ENCODE measurements at places on chromosomes 7 and 10.

DNA sequence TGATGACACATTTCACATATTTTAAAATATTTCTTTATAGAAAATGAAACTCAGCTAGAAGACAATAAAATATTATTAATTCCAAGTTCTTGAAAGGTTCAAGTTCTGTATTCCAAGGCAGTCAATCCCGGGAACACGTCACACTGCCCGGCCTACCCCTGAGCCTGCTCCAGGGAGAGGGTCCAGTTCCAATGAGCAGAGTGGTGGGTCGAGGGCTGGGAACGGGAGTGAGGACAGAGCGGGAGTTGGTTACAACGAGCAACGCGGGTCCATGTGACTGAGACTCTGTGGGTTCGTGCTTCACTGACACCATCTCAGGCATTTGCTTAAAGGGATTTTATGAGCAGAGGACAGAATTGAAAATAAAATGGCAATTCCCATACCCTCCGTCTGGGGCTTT, 209.4 kb downstream of the TCERG1L start:
- DNase-seq = no peak

DNA sequence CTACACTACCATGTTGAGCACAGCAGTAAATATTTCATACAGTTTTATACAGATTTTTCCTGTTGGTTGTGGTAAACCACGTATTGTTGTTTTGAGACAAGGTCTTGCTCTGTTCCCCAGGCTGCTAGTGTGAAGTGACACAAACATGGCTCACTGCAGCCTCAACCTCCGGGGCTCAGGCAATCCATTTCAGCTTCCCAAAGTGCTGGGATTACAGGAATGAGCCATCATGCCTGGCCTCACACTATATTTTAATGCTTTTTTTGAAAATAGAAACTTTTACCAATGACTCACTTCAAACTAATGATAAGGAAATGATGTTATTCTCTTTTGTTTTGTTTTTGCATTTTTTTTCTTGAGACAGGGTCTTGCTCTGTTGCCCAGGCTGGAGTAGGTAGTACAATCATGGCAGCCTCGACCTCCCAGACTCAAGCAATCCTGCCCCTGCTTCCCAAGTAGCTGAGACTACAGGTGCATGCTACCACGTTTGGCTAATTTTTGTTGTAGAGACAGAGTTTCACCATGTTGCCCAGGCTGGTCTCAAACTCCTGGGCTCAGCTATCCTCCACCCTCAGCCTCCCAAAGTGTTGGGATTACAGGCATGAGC, 210.6 kb downstream of the TPST1 start:
- peak; percentile 45 for DNase-seq

DNA sequence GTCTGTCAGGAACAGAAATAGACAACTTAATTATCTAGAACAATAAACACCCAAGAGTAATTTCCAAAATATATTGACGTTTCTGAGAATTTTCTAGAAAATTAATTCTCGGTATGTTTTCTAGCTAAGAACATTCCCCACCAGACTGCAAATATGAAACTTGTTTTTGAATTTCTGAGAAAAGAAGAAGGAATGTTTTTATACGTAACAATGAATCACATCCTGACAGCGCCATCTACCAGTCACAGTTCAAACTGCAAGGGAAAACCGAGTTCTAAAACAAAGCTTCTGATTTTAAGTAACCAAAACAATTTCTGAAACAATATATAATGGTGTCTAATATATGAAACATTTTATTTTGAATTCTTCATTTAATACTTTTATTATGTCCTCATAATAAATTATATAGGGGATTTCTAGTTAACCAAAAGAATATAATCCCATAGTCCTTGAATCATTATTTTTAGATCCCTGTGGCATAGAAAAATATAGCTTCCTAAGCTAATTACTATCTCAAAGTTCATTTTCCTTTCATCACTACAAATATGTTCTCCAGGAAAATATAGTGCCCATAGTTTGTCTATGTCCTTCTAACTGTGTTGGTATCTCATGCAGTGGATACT, 34.5 kb upstream of the MEOX2 start:
- DNase-seq = peak; percentile 47

- peak; percentile 97 for DNase-seq
Measured at GRCh38 chr7:1532456-1533254, 2.2 kb downstream of the MAFK start.

GRCh38 chr10:118958984-118959925, 70.3 kb upstream of the NANOS1 start:
- peak; percentile 70 for DNase-seq

DNA sequence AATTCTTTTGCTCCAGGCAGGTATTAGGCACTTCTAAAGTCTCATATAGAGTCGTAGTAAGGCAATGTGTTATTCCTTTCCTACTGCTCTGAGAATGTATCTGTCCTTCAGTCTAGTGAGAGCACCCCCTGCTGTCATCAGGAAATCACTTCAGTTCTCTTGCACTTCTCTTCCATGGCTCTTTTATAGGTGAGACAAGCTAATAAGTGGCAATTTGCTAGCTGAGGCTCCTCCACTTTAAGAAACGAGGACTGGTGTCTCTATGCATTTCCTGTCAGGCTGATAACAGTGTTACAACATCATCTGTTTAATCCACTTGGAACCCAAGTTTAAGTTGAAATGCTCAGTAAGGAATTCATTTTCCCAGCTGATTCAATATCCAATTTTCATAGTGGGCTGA, 350.6 kb downstream of the TFEC start:
- DNase-seq = peak; percentile 70

DNA sequence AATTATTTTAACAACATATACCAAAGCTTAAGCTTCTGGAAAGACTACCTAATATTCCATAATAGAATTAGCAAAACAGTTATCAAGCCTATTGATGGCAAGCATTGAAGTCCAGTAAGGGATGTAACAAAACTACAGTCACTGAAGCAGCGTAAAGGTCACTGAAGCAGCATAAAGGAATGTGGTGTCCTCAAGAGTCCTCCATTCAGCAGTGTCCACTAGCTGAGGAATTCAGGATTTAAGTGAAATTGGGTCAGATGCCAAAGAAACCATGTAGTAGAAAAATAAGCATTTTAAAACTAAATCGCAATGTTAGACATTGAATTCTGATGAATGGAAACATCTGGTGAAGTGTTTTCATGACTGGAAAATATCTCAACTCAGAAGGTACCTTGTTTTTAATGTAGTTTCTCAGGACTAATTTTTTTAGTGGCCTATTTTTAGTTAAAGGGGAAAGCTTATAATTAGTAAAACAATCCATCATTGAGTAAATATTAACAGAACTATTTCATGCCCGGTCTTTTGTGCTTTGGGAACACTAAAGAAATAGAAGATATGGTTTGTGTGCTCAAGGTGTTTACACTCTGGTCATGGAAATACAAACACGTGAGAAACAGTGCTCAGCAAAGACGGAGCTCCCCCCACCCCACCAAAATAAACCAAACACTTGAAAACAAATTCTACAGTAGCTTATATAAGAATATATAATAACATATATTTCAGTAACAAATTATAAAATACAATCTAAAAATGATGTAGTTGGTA, 121.4 kb downstream of the CDK14 start:
- DNase-seq = peak; percentile 55

GRCh38 chr10:70481105-70481504, 2.5 kb downstream of the PALD1 start:
- DNase-seq = no peak

GRCh38 chr7:51242007-51242691, 74.5 kb downstream of the COBL start:
- no peak for DNase-seq

DNA sequence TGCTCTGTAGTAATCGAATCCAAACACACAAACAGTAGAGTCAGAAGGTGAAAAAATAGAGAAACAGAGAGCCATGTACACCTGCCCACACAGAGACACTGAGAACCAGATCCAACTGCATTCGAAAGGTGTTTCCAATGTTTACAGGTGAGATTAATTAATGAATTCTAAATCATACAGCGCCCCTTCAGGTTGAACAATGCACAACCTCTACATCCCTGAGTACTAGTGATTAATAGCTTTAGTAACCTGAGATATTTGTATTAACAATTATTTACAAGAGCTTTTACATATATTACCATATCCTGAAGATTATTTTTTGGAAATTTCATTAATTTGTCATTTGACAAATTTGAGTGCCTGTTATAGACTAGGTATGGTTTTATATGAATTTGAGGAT, 7.6 kb upstream of the MRC1 start:
- no peak for DNase-seq

DNA sequence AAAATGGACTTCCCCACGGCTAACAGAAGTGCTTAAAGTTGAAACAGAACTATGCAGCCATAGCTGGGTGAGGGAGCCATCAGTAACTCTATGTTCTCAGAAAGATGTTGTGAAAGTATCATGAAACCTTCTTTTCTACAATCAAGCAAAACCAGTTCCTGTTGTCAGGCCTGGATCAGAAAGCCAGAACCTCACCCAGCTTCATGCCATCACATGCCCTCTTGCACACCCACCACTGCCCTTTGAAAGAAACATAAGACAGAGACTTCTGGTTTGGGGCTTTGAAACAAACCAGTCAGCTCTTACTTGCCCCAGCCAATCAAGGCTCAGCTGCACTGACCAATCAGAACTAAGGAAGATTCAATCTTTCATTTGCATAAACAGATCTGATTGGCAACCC, 230.8 kb upstream of the FERD3L start:
- no peak for DNase-seq

- peak; percentile 13 for DNase-seq
Measured at GRCh38 chr10:132577350-132578003, 39.9 kb downstream of the INPP5A start.

GRCh38 chr10:5871596-5871995, 18.1 kb downstream of the ANKRD16 start:
- DNase-seq = no peak

DNA sequence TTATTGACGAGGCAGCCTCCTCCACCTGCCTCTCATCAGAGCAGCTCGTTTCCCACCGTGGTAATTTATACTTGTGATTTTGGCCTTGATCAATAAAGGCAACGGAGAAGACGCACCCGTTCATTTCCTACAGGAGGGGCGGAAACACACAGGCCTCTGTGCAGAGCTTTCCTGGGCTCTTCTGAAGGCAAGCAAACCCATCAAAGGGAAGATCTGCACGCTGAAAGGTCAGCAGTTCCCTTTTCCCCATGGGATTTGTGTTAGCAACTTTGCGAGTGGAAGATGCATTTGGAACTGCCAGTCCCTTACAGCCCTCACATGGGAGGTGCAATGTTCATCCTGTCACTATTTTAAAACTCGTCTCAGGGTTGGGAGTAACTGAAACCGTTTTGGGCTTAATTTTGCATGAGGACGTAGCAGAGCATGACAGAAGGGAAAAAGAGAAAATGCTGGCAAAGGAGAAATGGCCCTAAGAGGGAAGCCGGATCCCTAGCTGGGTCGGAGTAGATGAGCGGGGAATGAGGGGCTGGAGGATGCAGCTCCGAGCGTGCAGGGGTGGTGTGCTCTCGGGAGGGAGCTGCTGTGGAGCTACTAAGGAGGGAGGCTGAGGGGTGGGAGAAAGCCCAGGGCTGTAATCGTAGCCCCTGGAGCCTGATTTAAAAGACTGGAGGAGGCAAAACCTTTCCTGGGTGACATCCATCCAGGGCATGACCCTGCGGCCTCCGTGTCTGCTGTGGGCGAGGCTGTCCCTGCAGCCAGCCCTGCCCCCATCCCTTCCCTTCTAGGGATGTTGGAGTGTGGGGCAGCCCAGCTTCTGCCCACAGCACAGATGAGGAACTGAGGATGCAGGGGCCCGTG, 111.1 kb upstream of the FAM20C start:
- no peak for DNase-seq

- peak; percentile 69 for DNase-seq
Measured at GRCh38 chr10:48603421-48604038, 1.3 kb downstream of the ARHGAP22 start.

DNA sequence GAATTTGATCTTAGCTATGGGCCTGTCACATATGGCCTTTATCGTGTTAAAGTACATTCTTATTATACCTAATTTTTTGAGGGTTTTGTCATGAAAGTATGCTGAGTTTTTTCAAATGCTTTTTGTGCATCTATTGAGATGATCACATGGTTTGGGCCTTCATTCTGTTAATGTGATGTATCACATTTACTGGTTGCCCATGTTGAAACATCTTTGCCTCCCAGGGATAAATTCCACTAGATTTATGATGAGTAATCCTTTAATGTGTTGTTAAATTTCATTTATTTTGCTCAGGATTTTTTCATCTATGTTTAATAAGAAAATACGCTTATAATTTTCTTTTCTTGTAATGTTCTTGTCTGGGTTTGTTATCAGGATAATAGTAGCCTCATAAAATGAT, 442.0 kb downstream of the MDFIC start:
- peak; percentile 50 for DNase-seq

DNA sequence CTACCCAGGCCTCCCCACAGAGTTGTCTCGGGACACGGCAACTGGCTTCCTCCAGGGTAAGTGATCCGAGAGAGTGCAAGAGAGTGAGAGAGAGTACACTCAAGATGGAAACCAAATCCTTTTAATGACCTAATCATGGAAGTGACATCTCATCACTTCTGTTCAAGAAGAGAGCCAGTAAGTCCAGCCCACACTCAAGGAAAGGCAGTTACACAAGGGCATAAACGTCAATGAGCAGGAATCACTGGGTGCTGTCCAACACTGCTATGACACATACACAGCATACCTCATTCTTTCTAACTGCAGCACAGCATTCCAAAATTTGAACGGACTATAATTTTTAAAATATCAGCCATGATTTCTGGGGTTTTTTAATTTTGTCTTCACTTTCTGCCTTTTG, 29.3 kb upstream of the OSBPL3 start:
- DNase-seq = peak; percentile 96

DNA sequence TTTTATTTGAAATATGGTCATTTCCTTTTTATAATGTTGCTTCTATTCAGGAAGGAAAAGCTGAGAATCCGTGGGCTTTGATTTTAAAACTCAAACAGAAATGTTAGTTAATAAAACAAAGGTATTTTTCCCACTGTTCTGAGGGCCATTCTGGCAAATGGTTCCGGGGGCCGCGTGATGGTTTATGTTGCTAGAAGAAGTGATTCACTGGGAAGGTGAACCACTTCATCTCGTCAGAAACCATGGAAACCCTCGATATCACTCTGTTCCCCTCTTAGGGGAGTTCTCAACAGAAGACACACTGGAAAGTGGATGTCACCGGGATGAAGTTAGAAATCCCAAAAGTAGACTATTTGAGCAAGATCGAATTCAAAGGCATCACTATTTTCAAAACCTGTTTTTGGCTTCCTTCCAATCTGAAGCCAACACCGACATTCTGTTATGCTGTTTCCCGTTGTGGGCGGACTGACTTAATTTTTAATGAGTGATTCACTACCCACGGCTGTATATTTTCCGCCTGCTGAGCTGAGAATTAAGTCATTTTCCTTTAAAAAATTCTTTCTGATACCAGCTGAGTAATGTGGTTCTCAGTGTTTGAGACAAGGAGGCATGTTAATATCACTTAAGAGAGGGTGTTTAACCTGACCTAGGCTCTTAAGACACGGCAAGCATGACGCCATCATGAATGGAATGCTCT, 84.1 kb downstream of the PTPRE start:
- peak; percentile 91 for DNase-seq

- DNase-seq = no peak
Measured at GRCh38 chr7:135911099-135911498, 66.1 kb downstream of the MTPN start.
